ENCODE measurements at places on chromosomes 7 and 10.

GRCh38 chr7:60017-60675 lies 132.2 kb upstream of the FAM20C start:
- no peak for DNase-seq

DNA sequence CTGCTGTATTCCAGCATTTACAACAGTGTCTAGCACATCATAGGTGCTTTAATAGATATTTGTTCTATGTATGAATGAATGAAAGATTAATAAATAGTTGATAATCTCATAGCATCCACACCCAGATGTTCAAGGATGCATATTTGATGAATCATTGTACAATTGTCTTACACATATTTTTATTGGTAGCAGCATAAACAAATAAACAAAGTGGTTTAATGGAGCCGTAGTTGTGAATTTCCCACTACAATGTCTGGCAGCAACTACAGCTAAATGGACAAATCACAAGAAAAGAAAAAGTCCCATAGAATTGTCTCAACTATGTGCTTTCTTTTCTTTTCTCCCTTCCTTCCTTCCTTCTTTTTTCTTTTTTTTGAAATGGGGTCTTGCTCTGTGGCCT lies 150.8 kb downstream of the NRP1 start:
- no peak for DNase-seq

- DNase-seq: no peak
These were observed 4.1 kb downstream of the FXYD4 start for GRCh38 chr10:43375401-43376020.

DNA sequence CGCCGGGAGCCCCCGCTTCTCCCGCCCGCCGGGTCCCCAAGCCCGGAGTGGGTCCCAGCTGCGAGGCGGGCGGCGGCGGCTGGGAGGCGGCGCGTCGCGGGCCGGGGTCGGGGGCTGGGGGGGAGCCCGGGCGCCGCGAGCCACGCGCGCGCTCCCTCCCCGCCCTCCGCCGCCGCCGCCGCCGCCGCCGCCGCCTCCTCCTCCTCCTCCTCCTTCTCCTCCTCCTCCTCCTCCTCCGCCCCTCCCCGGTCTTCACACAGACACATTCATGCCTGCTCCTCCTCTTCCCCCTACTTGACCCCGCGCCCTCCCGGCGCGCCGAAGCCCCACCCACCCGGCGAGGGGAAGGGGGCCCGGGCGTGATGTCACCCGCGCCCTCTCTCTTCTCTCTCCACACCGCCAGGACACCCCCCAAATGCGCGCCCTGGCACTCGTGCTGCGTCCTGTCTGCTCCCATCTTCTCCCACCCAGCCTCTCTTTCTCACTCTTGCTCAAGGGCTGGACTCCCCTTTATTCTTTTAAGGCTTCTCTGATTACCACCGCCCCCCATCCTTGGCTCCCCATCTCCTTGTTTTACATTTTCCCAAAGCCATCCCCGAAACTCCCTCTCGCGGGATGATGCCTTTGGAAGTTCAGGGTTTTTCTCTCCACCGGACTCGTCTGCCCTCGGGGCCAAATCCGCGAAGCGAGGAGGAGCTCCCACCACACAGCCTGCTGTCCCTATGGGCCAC lies 967 bp upstream of the GLI3 start:
- DNase-seq: no peak

DNA sequence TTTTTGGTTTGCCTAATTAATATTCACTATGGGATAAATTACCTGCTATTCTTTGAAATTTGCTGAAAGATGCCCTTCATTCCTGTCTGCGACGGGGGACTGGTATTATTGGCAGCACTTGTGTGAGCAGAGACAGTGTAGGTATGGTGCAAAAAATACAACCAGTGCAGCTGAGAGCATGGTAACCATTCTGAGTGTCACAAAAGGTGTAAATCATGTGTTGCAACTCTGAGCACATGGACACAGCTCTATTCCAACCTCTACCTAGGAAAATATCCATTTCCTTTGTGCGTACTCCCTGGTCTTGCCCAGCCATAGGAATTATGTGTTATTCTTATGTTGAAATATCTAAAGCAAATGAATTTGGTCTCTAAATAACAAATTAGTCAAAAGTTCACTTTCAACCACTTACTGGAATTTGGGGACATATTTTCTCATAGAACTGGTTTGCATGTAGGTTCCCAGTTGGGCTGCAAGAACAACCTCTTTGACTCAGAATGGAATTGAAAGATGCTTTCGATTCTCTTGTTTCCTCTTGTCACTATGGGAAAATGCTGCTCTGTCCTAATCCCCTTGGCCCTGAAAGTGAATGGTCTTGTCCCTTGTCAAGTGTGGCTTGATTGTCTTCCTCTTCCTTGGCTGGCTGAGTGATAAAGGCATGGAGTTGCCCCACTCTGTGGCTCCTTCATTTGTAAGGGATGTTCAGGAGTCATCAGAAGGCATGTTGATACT lies 57.0 kb downstream of the CELF2 start:
- no peak for DNase-seq

GRCh38 chr10:45811075-45811474 lies 36.2 kb downstream of the AGAP4 start:
- no peak for DNase-seq

DNA sequence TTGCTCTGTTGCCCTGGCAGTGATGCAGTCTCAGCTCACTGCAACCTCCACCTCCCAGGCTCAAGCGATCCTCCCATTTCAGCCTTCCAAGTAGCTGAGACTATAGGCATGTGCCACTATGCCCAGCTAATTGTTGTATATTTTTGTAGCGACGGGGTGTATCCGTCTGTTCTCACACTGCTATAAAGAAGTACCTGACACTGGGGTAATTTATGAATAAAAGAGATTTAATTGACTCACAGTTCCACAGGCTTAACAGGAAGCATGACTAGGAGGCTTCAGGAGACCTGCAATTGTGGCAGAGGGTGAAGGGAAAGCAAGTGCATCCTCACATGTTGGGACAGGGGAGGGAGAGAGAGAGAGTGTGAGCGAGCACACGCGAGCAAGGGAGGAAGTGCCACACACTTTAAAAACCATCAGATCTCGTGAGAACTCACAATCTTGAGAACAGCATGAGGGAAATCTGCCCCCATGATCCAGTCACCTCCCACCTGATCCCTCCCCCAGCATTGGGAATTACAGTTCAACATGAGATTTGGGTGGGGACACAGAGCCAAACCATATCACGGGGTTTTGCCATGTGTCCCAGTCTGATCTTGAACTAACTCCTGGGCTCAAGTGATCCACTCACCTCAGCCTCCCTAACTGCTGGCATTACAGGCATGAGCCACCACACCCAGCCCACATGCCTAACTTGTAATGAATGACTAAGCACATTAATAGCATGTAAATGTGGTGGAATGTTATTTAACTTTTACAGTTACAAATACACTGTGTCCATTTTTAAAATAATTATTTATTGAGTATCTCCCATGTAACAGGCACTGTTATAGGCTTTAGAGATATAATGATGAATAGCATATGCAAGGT lies 65.5 kb downstream of the RALA start:
- no peak for DNase-seq

GRCh38 chr10:109647627-109648026 lies 275.7 kb downstream of the XPNPEP1 start:
- no peak for DNase-seq

DNA sequence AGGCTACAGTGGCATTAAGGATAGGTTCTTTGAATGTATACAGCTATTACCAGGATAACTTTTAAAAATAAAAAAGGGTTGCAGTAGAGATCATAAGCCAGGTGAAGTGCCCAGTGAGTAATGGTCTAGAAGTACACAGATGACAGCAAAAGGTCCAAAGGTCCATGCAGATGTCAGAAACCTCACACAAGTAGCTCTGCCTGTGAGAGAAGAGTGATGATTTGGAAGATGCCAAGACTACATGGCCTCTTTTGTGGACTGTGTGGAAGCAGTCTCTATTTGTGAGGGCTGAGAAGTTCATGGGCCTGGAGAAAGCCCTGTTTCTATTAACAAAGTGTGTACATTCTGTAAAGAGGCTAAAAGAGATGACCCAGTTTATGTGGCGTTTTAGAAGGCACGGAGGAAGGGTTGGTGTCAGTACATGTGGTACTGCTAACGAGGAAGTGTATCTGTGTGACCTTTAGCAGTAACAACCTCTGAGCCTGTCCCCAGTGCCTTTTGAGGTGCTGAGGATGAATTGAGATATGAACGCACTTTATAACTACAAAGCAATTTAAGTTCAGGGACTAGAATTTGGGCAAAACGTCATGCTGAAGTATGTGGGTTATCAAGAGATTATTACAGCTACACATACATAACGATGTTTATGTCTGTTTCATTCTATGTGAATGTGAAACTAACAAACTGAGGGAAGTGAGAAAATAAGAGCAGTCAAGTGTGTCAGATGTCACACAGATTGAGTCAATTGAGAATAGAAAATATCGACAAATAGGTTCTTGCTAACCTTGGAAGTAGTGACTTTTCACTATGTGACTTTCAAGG lies 7.6 kb downstream of the CYCS start:
- DNase-seq: peak; percentile 18

GRCh38 chr10:51384971-51385370 lies 310.7 kb downstream of the PRKG1 start:
- DNase-seq: no peak

- DNase-seq: no peak
These were observed 12.1 kb downstream of the OPN1SW start for GRCh38 chr7:128763541-128763940.

DNA sequence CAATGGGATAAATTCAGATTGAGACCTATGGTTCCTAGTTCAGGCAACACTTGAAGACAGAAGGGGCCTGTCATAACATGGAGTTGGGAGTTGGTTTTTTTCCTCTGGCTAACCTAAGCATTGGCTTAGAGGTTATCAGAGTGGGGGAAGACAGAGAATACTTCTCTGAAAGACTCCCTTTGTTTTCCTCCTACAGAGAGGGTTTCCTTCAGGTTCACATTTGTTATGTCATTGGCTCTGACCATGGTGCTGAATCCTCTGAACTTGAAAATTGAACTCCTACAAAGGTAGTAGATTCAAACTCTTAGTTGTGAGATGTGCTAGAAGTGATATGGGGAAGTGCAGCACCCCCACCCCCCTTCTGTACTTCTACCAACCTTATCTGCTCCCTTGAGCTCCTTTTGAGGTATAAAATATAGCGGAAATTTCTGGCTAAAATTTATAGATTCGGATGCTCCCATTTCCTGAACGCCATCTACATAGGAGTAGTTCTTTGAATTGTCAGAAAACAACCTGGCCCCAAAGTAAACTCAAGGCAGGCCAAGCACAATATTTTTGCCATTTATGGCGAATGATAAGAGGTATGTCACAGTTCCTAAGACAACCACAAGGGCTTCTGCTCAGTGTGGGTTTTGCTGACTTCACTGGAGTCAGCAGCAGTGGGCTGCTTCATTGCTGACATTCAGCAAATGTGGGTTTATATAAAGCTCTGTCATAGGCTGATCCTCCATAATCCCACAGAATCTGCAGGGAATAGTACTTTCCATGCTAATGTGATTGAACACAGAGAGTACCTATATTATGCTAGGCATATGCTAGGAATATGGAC lies 131.6 kb upstream of the KLF14 start:
- DNase-seq: no peak

GRCh38 chr10:85148693-85149640 lies 820.6 kb downstream of the CCSER2 start:
- no peak for DNase-seq

GRCh38 chr7:106277976-106278375 lies 6.8 kb downstream of the NAMPT start:
- no peak for DNase-seq

DNA sequence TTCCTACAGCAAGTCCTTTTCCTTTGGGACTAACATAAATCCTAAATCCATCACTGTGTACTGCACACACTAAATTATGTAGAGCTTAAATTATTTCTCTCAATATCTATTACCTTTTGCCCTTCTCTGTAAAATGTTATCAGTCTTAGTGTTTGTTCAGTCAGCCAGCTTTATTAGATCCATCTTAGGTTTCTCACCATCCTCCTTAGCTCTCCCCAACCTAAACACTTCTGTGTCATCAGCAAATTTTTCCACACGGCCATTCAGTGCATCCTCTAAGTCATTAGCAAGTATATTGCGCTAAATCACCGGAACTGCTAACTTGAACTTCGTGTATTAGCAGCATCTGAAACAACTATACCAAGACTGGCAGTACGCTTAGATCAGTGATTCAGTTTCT lies 142.1 kb upstream of the ZNF438 start:
- DNase-seq: no peak

- no peak for DNase-seq
These were observed 193.6 kb downstream of the JCAD start for GRCh38 chr10:29865700-29866355.

DNA sequence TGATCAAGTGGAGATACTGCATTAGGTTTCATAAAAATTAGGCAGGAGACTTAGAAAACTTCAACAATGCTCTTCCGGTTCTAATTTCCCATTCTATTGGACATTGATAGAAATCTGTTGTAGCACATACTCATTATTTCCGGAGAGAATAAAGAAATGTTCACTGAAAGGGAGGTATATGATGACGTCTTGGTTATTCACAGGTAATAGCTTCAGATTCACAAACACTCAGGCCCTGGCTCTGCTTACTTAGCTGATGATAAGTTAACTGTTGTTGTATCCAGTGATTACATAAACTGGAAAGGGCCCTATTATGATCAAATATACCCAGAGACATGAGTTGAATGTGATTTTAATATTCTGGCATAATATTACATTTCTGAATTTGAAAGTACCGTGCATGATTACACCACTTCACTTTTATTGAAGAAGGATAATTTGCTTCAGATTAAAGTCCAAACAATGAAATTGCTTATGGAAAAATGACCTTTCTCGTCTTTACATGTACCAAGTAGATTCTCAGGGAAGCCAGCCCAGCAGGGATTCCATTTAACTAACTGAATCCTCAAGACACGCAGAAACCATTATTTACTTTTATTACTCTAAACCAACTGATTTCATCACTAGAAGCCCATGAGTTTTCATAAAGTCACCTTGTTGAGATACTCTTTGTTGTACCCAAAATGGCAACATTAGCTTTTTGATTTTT lies 288.0 kb upstream of the PITRM1 start:
- DNase-seq: no peak

DNA sequence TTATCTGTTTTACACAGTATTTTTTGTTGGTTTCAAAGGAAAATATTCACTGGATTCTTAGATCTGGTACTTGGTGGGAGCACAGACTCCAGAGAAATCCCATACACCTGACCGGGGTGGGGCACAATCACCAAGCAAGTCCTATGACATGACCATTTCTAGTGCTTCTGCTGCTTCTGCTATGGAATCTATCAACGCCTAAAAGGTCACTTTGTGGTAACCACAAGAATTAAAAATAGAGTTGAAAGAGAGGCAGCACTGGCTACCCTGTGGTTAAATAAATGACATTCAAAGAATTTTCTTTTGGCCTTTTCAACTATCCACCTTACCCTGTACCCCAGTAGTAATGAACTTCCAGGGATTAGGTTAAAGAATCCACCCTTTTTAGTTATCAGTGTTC lies 329.9 kb upstream of the VWC2 start:
- DNase-seq: no peak

DNA sequence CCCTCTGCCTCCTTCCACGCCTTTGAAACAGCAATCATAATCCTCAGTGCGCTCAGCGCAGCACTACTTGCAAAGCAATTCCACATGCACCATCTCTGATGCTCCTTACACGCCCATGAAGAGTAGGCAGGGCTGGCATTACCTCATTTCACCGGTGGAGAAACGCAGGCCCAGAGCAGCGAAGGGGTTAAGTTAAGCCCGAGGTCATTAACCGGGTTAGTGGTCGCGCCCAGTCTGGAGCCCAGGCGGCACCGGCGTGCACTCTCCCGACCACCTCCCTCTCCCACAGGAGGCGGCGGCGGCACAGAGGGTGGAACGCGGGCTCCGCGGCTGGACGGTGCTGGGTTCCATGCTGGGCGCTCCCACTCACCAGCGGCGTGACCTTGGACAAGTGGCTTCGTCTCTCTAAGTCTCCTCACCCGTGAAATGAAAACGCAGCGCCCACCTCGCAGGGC lies 515 bp downstream of the FASTK start:
- no peak for DNase-seq

All from effector memory CD8-positive, alpha-beta T cell (primary cell).